Skin of body (tissue), 3 donors: ENCODE measurements at places on chromosomes 7 and 10. TPM values are rescaled to one million over a fixed set of nuclear protein-coding genes. Genes with fewer than 3 reads are reported as not detected.

ADIRF gene
- total RNA-seq: 69.2 TPM

SNCG gene
- 7.1 TPM for total RNA-seq

IL2RA gene
- total RNA-seq: 0.30 TPM

SFRP4 gene
- total RNA-seq: 5.0 TPM

NKX6-2 gene
- not detected for total RNA-seq

NUP205 gene
- total RNA-seq: 35.5 TPM

ADAM22 gene
- total RNA-seq: 18.6 TPM

FAM180A gene
- 2.8 TPM for total RNA-seq

PCDH15 gene
- total RNA-seq: 0.89 TPM

CALML5 gene
- 133 TPM for total RNA-seq

HACD1 gene
- total RNA-seq: 13.0 TPM

MMP21 gene
- total RNA-seq: 0.20 TPM

CPED1 gene
- 25.8 TPM for total RNA-seq

EPDR1 gene
- total RNA-seq: 11.4 TPM

SLC29A3 gene
- 2.2 TPM for total RNA-seq

CTNNA3 gene
- total RNA-seq: 7.1 TPM

ADRB1 gene
- total RNA-seq: 0.79 TPM

SSC4D gene
- total RNA-seq: 0.89 TPM

SPDYE8 gene
- total RNA-seq: 0.10 TPM
